Stimulated activated CD4-positive, alpha-beta T cell treated with anti-CD3 and anti-CD28 coated beads, Interleukin-15, amount 100 ng/mL, for 24 hours (primary cell): ENCODE measurements at places on chromosomes 1 and 21.

DNA sequence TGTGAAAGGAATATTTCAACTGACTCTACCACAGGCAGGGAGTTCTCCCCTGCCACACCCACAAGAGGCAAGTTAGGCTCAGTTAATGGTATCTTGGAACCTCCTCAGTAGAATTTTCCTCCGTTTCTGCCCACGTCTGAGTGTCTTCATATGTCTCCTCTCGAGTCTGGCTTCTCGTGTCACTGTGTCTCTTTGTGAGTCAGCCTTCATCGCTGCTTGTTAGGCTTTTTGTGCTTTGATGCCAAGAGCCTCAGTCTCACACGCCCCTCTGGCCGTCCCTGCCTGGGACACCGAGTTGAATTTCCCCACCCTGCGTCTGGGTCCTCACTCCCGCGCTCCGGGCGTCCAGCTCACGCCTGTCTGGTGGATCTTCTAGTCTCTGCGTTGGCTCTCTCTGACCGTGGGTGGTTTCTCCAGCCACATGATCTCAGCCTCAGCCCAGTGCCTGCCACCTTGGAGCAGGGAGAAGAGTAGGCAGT is 125.7 kb upstream of the GADD45A start:
- no peak for DNase-seq

- DNase-seq = no peak
These were observed 3.1 kb downstream of the WNT2B start for GRCh38 chr1:112511897-112512296.

DNA sequence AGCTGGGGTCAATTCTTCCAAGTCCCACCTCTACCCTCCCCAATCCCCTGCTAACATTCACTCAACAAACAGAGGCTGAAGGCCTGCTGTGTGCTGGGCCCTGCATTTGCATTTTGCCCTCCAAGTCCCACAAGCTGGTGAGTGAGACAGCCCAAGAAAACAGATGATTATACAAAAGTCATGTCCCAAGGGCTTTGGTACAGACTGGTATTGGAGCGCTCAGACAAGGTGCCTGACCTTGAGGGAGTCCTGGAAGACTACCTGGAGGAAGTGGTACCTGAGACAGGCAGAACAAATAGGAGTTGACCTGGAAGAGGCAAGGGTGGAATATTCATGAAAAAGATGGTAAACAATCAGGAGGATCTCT is 4.2 kb downstream of the LMOD1 start:
- no peak for DNase-seq

DNA sequence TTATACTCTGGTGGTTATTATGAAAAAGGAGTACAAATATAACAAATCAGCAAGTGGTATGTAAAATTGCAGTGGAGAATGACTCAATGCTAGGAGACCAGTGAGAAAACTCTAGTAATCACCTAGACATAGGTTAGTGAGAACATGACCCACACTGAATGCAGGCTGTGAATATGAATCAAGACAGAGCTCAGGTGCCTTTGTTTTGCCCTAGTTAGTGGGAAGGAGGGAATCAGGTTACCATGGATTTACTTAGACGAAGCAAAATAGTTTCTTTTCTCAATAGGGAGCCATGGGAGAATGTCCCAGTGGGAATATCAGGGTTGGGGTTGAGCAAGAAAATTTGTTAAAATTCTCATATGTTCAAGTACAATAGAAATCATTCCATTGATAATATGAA is 10.6 kb upstream of the GCLM start:
- no peak for DNase-seq

DNA sequence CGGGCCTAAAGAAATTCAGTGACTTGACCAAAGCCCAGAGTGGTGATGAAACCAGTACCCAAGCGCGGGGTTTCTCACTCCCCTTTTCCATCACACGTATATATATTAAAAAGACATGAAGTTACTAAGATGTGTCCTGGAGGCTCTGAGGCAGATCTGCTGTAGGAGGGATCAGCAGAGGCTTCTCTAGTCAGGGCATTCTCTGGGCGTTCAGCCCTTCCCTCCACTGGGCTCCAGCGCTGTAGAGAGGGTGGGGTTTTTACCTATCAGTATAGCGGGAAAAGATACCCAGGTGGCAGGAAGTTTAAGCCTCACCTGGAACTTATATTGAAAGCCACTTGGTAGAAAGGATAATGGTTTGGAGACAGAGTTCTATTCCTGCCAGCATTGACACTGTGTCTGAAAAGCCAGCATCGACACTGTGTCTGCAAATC is 862 bp upstream of the PLEKHO1 start:
- no peak for DNase-seq

DNA sequence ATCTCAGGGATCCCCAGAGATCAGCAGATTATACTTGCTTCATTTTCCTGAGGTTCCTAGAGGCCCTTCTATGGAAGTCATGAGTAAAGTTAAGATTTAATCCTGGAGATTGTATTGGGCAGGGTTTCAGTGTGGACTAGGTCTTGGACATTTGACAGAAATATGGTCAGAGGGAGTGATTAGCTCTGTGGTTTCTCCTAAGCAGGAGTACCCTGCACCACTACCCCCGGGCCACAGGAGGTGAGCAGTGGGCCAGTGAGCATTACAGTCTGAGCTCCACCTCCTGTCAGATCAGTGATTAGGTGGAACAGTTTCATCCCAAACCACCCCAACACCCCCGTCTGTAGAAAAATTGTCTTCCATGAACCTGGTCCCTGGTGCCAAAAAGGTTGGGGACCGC is 43.2 kb downstream of the PHACTR4 start:
- DNase-seq = no peak

- no peak for DNase-seq
These were observed 27.9 kb upstream of the TNR start for GRCh38 chr1:175771289-175771688.

DNA sequence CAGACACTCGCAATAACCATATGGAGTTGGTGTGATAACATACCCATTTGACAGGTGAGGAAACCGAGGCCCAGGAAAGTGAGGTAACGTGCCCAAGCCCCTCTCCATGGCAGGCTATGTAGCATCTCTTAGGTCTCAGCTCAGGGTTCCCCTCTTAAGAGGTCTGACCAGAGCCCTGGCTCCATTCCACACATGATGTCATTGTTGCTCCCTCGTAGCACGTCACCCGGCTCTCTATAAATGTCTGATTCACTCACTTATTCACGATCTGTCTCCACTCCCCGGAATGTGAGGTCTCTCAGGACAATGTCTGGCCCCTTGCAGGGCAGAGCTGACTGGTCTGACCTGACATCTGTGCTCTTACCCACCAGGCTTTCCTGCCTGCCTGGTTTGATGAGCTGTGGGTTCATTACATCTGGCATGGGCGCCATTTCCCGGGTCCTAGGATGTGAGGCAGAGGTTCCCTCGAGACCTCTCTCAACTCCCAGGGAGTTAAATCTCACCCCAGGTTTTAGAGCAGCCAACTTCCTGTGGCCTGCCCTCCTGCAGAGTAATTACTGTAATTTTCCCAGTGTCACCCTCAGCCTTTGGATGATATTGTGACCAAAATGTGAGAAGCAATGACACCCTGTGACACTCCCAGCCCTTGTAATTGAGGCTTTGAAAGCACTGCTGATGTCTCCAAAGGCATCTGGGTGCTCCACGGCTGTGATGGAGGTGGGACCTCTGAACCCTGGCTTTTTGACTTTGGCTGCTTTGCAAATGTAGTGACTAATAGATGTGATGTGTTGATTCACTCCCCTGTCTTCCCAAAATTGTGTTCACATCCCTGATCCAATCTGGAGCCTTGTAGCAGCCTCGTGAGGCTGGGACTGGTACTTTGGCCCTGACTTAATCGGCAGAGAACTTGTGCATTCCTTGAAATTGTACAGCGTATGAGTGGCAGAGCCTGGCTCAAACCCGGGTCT is 10.6 kb downstream of the ACTL8 start:
- no peak for DNase-seq

DNA sequence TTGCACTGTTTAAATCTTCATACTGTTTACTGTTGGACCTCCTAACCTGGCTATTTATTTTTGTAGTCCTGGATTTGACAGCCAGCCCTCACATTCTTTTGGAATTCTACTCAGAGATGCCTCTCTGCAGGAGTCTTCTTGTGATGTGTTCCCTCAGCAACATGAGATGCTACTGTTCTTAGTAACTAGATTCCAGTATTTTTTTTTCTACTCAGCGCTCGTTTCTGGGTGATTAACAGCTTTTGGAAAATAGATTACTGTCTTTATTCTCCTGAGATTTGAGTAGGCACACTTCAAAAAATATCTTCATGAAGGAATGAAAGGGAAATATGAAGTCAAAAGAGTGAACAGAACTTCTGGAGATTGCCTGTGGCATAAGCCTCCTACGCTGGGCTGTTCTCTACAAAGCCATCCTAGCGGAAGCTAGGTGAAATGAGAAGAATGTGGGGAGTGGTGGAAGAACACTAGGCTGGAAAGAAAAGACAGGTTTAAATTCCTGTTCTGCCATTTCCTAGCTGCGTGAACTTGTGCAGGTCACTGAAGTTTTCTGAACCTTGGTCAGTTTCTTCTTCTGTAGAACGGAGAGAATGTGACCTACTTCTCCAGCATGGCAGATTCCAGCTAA is 75.9 kb downstream of the LRRC8C start:
- no peak for DNase-seq

DNA sequence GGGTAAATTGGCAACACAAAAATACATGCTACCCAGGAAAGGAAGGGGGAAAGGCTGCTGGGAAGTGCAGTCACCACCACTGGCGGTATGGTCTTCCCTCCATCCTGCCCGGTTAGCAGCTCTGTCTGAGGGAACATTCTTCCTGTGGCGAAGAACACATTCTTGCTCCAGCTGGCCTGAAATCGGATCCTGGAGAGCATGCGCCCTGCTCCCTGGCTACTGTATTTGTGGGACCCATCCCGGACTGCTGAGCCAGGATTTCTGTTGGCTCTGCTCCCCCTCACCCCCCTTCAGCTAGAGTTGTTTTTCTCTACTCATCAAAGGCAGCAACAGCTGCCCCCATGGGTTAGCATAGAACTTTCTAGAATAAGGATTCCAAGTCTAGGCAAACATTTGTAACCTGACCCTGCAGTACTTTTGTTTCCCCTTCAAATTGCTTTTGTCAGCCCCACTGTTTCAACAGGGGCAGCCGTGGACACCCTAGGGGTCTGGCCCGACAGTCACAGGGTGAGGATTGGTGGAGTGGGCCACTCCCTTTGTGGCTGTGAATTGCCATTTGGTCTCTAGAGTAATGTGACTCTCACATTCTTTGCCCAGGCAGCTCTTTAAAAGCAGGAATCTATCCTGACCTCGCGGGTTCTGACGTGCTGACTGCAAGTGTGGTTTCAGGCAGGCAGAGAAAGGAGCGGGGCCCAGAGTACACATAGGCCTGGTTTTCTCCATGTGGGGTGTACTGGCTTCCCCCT is 157.7 kb downstream of the TOMM20 start:
- peak; percentile 53 for DNase-seq

- no peak for DNase-seq
These were observed 1.8 kb upstream of the CDA start for GRCh38 chr1:20586953-20587660.

DNA sequence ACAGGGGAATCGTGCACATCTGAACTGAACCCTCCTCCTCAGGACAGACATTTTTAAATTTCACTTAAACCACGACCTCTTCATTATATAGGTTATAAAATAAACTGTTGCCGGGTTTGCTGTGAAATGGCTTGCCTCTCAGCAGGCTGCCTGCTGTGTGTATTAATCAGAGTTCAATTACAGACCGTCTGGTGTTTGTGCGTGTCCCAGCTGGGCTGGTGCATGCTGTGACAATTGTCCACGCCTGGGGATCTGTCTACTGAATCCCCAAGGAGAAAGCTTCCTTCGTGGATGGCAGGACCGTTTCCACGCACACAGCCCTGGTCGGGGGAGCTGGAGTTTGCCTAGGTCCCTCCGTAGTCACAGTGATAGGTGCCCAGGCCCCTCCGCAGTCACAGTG is 13.4 kb upstream of the AGPAT3 start:
- DNase-seq = no peak

GRCh38 chr1:240178366-240178765 is 86.7 kb downstream of the FMN2 start:
- DNase-seq = no peak

DNA sequence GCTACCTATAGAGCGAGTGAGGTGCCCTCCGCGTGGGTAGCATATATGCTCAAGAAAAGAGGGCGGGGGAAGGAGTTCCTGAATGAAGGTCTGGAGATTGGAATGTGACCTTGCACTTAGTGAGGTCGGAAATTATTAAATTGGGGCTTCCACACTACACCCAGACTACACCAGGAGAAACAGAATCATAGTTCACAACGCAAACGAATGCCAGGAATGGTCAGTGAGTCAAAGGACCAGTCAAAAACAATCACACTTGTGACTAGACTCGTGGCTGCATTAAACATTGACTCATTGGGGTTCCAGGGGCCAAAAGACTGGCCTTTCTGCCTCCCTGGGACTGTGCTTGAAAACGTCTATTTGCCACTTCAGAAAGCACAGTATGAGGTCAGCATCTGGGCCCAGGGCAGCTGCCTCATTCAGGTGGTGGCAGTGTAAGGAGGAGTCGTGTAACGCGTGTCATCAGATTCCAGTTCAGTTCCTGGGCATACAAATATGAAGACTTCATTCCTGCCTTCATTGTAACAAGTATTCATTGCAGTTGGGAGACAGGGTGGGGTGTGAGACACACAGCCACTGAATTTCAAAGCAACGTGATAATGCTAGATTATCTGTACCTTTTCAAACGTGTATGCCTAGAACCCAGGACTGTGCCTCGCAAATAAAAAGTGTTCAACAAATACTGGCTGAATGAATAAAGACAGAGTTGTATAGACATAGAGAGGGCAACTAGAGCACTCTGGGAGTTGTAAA is at the start of gene YOD1:
Gene YOD1 (minus strand): TSS at position 18 of the 753 bp plus-strand sequence. CDS start 178 bp downstream, outside the sequence.
- peak; percentile 15 for DNase-seq

GRCh38 chr1:156358641-156359040 is 10.4 kb upstream of the RHBG start:
- DNase-seq = no peak

- DNase-seq = no peak
These were observed 104.4 kb downstream of the GLIS1 start for GRCh38 chr1:53634571-53634979.

DNA sequence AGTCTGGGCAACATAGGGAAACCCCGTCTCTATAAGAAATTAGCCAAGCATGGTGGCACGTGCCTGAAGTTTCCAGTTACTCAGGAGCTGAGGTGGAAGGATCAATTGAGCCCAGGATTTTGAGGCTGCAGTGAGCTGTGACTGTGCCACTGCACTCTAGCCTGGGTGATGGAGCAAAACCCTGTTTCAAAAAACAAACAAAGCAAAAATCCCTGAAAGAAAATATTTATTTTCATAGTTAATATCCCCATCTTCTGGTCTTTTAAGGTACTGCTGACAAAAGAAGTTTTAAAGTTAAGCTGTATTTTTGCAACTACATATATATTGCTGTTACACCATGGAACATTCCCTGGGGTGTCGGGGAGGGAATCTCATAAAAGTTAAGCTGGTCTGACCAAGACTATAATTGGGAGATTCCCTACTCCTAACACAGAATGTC is 26.0 kb downstream of the VAMP4 start:
- DNase-seq = no peak

GRCh38 chr1:35058988-35059387 is 20.2 kb upstream of the ZMYM1 start:
- no peak for DNase-seq

DNA sequence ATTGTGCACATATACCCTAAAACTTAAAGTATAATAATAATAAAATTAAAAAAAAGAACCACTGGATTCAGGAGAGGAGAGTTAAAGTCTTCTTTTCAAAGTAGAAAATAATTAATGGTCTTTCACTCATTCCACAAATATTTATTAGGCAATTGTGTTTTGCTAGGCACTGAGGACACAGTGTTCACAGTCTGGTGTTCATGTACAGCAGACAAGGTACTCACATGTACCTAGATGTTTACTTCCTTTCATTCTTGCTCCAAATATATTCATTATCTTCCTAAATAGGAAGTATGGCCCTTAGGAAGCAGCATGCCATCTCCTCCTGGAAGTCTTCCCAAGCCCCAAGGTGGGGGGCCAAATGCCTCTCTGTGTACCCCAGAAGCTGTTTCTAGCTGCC is 265.0 kb downstream of the NPHP4 start:
- DNase-seq = no peak
